ENCODE measurements at places on chromosomes 4 and X.
A peak's percentile ranks its signal among the peaks of the same experiment; 100 is the strongest.

GRCh38 chr4:126223784-126224407, 909.1 kb downstream of the FAT4 start:
- DNase-seq, result peak; percentile 50

- no peak for DNase-seq
Measured at GRCh38 chr4:36027203-36027602, 217.1 kb downstream of the ARAP2 start.

GRCh38 chr4:58602022-58602421, 1491.8 kb upstream of the IGFBP7 start:
- peak; percentile 1 for DNase-seq

GRCh38 chr4:3176367-3177229, 72.4 kb upstream of the MSANTD1 start:
- DNase-seq, result no peak

- no peak for DNase-seq
Measured at GRCh38 chr4:10891866-10892265, 207.3 kb upstream of the CLNK start.

DNA sequence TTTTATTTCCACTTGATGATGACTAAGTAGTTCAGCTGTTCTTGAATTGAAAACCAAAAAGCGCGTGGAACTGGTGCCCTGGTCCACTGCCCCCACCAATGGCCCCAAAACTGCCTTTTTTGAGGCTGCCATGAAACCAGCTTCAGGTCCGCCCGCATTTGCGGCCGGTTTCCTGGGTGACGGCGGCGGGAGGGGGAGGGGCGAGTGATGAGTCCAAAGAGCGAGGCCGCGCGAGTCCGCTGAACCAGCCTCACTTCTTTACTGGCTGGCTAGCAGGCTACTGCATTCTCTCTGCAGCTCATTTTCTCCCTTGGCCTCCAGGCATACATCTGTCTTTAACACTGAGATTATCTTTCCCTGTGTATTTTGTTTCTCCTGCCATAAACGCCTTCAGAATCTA, 72.9 kb upstream of the FABP2 start:
- no peak for DNase-seq

DNA sequence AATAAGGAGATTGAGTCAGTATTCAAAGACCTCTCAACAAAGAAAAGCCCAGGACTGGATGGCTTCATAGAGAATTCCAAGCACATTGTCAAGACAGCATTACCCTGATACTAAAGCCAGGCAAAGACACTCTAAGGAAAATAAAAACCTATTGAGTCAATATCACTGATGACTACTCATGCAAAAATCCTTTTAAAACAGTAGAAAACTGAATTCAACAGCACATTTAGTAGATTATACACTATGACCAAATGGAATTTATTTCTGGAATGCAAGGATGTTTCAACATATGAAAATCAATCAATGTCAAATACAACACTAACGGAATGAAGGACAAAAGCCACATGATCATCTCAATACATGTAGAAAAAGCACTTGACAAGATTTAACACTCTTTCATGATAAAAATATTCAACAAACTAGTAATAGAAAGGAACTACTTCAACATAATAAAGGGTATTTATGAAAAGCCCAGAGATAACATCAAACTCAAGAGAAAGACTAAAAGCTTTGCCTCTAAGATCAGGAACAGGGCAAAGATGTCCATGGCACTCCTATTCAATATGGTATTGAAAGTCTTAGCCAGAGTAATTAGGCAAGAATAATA, 633.3 kb downstream of the ANKRD50 start:
- no peak for DNase-seq

DNA sequence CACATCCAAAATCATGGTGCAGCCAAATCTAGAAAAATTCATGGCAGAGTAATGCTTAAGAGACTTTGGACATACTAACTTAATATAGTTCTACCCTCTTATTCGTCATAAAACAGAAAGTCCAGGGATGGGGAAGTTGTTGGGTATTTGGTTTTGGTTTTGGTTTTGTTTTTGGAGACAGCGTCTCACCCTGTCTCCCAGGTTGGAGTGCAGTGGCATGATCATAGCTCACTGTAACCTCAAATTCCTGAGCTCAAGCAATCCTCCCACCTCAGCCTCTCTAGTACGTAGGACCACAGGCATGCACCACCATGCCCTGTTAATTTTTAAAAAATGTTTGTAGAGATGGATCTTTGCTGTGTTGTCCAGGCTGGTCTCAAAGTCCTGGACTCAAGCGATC, 271.8 kb upstream of the TENM3 start:
- peak; percentile 30 for DNase-seq

DNA sequence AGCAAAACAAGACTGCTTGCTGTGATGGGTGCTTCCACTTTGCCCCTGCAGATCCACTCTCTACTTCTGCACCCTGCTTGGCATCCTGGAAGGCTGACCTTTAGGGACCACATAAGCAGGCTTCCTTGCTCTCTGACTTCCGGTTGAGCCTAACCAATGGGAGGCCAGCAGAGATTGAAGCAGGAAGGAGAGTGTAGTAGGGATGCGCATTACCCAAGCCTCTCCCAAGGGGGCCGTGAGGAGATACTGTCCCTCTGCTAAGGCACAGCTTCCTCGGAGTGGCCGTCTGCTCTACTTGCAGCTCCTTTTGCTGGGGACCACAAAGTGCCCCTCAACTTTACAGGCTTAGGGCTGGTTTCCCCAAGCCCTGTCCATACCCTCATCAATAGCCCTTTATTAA, 624.3 kb upstream of the TENM3 start:
- DNase-seq, result peak; percentile 4

GRCh38 chr4:579543-580175, 3.6 kb upstream of the TMEM271 start:
- DNase-seq, result peak; percentile 16

GRCh38 chr4:138678985-138679746, 336.4 kb upstream of the NOCT start:
- no peak for DNase-seq

GRCh38 chrX:17803449-17803848, 57.6 kb downstream of the RAI2 start:
- no peak for DNase-seq

DNA sequence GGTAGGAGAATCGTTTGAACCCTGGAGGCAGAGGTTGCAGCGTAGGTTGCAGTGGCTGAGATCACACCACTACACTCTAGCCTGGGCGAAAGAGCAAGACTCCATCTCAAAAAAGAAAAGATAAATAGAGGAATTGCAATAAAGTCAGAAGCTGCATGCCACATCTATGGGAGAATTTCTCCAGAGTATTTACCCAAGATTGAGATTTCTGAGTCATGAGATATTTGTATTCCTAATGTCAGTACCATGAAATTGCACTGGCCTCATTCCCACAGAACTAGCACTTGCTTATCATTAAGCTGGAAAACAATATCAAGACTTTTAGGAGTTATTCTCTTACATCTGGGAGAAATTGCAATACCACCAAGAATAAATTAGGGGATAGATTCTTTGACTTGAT, 37.4 kb downstream of the ASIC5 start:
- no peak for DNase-seq

DNA sequence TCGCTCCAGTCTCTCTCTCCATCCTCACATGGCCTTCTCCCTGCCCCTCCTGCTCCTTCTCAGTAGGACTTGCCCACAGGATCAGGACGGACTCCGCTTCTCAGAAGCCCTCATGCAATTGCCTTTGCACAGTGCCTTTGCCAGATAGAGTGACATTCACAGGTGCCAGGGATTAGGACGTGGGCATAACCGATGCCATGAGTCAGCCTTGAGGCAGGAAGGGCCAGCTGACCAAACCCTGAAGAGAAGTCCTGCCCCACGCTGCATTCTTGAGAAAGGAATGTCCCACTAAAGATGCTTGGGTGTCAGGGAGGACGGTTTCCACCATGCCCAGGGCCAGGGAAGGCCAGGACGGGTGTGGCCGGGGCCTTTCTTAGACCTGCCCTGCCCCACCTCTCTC, 6.6 kb upstream of the GRPEL1 start:
- DNase-seq, result no peak

GRCh38 chr4:85884251-85884650, 409.3 kb downstream of the ARHGAP24 start:
- DNase-seq, result no peak

DNA sequence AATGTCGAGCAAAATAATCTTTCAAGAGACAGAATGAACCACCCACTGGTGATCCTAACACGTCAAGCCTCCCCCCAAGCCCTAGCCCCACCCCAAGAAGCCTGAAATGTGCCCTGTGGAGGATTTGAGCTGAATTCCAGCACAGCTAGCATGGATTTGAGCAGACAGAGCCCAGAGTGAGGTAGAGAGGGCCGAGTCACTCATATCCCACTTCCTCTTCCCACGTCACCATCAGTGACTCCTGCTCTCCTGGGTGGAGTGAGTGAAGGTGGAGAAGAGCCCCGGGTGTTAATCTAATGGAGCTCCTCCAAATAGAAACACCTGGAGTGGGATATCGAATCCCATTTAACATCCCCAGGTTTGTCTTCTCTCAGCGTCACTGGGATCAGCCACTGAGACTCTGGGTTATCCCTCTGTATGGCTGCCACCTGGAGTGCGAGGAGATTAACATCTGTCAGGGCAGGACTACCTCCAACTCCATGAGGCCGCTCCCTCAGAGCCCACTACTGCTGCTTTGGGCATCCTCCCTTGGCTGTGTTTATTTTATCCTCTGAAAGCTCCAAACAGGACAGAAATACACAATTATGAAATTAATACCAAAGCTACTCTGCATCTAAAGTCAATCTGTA, 136.6 kb downstream of the NWD2 start:
- no peak for DNase-seq

DNA sequence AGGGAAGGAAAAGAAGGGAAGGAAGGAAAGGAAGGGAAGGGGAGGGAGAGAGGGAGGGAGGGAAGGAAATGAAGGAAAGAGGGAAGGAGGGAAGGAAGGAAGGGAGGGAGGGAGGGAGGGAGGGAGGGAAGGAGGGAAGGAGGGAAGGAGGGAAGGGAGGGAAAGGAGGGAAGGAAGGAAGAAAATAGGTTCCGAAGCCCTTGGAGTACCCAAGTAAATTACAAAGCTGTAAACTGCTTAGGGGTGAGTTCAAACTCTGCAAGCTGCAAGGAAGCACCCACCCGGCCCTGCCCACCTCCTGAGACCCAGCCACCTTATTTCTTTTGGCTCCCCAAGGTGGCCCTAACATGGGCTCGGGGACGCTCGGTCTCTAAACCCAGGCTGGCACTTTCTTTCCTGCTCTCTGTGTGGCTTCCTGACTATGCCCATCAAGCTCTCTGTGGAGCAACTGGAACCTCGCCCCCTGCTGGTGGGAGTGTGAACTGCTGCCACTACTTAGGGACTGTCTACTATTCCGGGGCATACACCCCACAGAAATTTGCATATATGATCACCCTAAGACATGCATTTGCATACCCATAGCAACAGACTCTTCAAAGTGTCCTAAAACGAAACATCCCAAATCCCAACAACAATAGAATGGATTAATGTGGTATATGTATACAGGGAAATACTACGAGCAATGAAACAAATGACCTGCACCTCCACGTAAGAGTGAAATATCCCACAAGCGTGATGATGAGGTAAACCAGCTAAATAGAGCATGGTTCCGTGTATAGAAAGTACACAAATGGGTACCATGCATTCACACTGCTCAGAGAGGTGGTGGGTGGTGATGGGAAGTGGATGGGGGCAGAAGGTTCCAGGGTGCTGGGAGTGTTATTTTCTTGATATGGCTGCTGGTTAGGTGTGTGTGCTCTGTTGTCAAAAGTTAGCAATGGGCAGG, 151.7 kb upstream of the TBL1X start:
- peak; percentile 81 for DNase-seq

Measured in NAMALWA (cell line).